ENCODE measurements at places on chromosomes 1 and 21.

DNA sequence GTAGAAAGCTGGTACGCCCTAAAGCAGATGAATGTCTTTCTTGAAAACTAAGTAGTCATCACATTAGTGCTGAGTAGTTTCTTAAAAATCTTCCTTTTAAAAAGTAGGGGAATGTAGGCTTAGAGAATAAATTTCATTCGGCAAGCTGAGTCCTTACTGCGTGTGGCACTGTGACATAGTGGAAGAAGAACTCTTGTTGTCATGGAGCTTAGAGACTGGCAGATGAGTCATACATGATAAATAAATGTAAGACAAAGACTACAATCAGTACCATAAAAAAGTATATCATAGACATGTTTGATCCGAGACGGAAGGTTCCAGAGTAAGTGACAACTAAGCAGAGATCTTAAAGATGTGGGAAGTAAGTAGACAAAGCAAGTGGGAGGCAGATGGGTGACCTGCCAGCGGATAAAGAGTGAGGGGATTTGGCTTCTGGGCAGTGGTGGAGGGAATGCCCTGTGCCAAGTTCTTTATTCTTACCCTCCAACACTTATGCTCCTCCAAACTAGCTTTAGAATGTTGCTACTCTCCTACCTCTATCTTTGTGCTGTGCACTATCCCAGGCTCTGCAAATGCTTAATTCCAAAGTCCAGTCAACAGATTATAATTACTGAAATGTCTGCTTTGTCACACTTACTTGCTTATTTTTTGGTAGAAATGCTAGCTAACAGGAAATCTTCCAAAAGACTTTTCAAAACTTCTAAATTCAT is 608.5 kb upstream of the USP24 start:
- peak; percentile 63 for DNase-seq

DNA sequence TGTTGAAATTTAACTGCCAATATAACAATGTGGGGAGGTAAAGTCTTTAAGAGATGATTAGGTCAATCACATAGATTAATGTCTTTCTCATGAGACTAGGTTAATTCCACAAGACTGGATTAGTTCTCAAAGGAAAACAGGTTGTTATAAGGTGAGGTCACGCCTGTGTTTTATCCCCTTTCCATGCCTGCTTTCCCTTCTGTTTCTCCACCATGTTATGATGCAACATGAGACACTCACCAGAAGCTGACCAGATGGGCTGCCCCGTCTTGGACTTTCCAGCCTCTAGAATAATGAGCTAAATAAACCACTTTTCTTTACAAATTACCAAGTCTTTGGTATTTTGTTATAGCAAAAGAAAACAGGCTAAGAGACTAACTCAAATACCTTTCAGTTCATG is 70.8 kb downstream of the DDAH1 start:
- DNase-seq: no peak

- no peak for DNase-seq
Observed at GRCh38 chr1:15248216-15248615, 1.2 kb downstream of the FHAD1 start.

DNA sequence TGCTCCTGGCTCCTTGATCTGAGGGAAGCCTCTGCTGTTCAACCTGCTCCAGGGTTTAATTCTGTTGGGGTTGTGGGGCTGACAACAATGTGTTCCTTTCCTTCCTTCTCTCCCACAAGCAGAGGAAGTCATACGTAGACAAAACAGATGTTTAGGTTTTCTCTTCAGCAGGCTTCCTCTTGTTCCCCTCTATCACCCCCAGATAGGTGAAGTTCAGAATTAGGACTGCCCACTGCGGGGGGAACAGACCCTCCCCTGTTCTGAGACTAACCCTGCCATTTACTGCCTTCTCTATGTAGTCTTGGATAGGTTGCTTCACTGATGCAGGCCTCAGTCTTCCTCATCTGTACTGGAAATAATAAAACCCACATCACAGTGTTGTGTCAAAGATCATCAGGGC is 30.0 kb upstream of the NRDC start:
- no peak for DNase-seq

DNA sequence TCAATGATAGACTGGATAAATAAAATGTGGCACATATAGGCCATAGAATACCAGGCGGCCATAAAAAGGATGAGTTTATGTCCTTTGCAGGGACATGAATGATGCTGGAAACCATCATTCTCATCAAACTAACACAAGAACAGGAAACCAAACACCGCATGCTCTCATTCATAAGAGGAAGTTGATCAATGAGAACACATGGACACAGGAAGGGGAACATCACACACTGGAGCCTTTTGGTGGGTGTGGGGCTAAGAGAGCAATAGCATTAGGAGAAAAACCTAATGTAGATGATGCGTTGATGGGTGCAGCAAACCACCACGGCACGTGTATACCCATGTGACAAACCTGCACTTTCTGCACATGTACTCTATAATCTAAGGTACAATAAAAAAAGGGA is 883.4 kb upstream of the PRMT6 start:
- no peak for DNase-seq

- DNase-seq: no peak
Observed at GRCh38 chr1:218341325-218341724, 3.8 kb upstream of the TGFB2 start.

DNA sequence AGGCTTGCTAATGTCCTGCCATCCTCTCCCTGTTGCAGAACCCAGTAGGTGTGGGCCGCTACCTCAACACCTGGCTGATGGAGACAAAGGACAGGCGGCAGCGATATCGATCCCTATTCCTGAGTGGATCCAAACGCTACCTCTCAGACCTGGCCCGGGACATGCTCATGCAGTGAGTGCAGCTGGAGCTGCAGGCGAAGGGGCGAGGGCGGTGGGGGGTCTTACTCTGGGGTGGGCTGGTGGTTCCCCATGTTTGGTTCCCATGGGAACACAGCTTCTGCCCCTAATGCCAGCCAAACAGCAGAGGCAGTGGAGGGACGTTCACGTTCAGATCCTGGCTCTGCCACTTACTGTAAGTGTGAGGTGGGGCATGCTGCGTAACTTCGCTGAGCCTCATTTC is 15.8 kb upstream of the TTC22 start:
- DNase-seq: no peak

DNA sequence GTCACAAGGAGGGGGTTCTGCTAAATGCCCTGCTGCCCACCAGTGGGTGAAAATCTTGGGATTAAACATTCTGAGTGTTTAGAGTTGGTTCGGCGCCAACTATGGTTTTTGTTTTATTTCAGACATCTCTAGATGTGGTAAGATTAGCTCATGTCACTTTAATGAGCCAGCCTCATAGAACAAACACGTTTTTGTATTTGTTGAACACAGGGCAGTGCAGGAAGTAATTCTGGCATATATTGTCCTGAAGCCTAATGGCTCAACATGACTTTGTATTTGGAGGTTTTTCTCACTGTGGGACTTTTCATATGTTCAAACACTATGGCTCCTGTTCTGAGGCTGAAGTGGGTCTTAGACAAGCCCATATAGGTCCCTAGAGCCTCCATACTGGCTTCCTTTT is 107.8 kb downstream of the NGF start:
- no peak for DNase-seq

GRCh38 chr21:34344584-34344983 is 19.2 kb upstream of the KCNE2 start:
- no peak for DNase-seq

- no peak for DNase-seq
Observed at GRCh38 chr1:152519851-152520250, 5.6 kb downstream of the CRCT1 start.

GRCh38 chr1:164602480-164603093 is 43.6 kb downstream of the PBX1 start:
- peak; percentile 79 for DNase-seq

DNA sequence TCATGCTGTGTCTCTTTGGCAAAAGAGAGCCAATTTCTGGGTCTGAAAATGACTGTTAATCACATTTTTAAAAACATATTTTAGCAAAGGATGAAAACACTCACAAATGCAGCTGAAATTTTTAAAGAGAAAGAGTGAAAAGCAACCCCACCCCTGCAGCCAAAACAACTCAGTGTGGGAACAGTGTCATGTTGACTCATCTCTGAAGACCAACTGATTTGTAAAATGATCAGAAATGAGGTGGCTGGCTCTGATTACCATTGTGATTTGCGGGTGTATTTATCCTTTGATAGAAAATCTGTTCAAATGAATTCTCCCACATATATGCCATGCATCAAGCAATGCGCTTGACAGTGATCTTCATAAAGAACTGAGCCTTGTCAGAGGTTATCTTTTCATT is 287.0 kb upstream of the ESRRG start:
- DNase-seq: no peak

- DNase-seq: no peak
Observed at GRCh38 chr1:183493540-183494245, 21.4 kb downstream of the SMG7 start.

- peak; percentile 26 for DNase-seq
Observed at GRCh38 chr1:24929398-24930259, 447 bp downstream of the RUNX3 start.

GRCh38 chr1:85577419-85578320 is 2.9 kb upstream of the CCN1 start:
- no peak for DNase-seq

- no peak for DNase-seq
Observed at GRCh38 chr1:238950784-238951183, 435.6 kb upstream of the CHRM3 start.

DNA sequence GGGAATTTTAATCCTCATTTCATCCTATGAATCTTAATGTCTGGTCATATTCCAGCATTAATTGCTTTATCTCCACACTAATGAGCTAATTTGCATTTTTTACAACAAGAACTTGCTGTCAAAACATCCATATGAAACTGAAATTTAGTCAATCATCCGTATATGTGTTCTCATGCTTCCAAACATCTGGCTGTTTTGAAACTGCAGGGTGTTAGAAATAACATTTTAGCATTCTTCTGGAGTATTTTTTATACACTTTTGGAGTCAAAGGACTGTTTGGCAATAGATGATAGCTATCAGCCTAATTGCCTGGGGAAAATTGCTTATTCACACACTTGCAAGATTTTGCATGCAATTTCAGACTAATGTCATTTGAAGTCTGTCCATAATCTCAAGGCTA is 1639.3 kb downstream of the KCNT2 start:
- DNase-seq: no peak

- DNase-seq: no peak
Observed at GRCh38 chr1:160030657-160031364, 979 bp downstream of the PIGM start.

- DNase-seq: no peak
Observed at GRCh38 chr1:27581823-27582243, 22.1 kb downstream of the AHDC1 start.

GRCh38 chr1:166740668-166741276 is 98.5 kb upstream of the POGK start:
- no peak for DNase-seq

- DNase-seq: no peak
Observed at GRCh38 chr1:23896491-23896890, 16.7 kb downstream of the CNR2 start.

DNA sequence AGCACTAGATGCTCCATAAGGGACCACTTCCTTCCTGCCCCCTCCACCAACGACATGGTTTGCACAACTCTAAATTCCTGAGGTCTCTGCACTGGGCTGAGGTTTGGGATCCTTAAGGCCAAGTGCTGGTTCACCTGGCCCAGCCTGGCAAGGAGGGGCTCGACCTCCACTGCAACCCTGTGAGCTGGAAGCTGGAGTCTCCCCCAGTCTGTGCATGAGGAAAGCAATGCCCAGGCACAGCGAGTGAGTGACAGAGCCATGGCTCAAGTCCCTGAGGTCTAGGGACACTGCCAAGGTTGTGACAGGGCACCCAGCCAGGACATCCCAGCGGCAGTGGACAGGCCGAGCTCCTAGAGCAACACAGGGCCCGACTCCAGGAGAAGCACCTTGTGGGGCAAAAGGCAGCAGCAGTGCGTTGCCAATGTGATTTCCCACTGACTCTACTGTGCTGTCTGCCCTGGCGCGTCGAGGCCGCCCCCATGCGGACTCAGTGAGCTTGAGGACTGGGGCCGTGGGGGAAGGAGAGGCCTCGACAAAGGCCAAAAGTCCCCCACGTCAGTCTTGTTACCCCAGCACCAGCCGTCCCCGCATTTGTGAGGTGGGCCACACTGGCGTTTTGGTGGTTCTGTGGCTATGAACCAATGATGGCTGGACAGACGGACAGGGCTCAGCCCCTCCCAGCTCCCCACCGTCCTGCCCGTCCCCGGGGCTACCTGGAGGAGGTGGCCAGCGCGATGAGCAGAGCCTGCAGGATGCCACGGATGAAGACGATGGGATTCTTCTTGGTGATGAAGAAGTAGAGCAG is 30.0 kb downstream of the PODN start:
- DNase-seq: peak; percentile 52
